Amniotic stem cell (primary cell): ENCODE measurements at places on chromosomes 3 and 15.

DNA sequence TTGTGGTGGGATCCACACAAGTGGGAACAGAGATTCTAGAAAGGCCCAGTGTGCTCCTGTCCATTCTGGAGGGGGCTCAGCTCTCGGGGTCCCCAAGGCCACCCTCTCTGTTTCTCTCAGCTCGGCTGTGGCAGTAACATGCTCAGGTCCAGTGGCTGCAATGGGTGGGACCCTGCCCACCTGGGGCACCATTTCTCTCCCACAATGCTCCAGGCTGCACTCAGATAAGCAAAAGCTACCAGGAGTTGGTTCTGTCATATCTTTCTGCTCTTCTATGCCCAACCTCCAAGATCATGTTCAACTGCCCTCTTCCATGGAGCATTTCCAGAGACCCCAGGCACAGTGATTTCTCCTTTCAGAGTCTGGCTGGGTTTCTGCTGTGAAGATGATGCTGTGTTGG, 40.8 kb downstream of the ITGA11 start:
- no peak for DNase-seq

- no peak for DNase-seq
Observed at GRCh38 chr3:191357909-191358308, 27.6 kb upstream of the UTS2B start.

GRCh38 chr3:18670759-18671158, 245.6 kb upstream of the SATB1 start:
- DNase-seq = no peak

- no peak for DNase-seq
Observed at GRCh38 chr3:162200836-162201235, 704.2 kb downstream of the OTOL1 start.

GRCh38 chr3:118447339-118447738, 587.3 kb downstream of the IGSF11 start:
- no peak for DNase-seq

GRCh38 chr3:144109944-144110343, 138.3 kb downstream of the DIPK2A start:
- no peak for DNase-seq

- peak; percentile 1 for DNase-seq
Observed at GRCh38 chr3:50299929-50300680, 900 bp upstream of the HYAL3 start.

- DNase-seq = no peak
Observed at GRCh38 chr3:177946936-177947335, 589.3 kb upstream of the KCNMB2 start.

GRCh38 chr3:49668861-49669260, 5.3 kb upstream of the APEH start:
- no peak for DNase-seq

DNA sequence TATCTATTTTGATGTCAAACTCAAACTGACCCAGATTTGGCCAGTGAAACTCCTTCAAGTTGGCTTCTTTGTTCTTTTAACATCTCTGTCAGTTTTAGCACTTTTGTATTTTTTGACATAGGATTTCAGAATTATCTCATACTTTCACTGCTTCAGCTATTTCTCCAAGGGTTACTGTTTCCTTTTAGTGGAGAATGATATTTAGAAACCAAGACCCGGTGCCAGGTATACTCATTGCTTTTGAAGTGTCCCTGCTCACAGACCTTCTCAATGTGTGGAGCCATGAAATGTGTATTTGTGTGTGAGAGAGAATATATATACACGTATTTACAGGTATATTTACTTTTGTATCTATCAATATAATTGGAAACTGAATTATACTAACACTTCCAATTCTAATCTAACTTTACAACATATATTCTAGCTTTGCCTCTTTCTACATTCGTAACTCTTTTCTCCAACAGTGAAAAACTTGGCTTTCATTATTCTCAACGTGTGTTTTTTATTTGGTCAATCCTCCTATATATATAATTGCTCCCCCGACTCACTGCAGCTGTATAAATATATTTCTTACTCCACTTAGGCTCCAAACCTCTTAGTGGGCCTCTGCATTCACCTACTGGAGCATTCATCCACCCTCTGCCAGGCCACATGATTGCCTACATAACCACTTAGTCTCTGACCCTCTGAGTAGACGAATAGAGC, 54.0 kb downstream of the OTOL1 start:
- DNase-seq = no peak

GRCh38 chr3:38224357-38224756, 41.3 kb upstream of the SLC22A13 start:
- no peak for DNase-seq

DNA sequence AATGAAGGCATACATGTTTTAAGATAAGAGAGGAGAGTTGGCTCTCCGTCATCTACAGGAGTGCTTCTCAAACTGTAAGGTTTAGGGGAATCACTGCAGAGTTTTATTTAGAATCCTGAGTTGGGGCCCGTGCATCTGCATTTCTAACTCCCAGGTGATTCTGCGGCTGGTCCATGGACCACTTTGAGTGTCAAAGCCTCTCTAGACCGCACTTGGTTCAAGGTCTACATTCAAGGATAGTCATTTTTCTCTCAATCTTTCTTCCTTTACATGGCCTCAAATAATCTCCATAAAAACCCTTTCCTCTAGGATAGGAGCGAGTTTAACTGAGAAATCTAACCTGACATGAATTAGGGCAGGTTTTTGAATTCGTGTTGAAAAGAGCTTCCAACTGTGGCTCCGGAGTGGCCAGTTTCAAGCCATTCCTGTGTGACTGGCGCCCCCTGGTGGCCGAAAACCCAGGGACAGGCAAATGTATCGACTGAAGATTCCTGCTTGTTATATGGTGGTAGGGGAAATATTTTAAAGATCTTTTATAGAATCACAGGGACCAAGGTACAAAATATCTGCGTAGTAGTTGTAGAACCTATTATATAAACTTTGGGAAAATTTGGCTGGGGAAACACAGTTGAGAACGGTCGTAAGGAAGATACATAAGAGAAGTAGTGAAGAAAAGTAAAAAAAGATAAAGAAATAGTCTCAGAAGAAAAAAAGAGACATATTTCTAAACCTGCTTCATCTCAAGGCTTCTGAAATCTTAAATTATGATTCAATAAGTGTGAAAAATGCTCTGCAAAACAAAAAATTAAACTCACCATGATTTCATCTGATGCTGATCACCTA, 11.9 kb downstream of the GABRR3 start:
- peak; percentile 45 for DNase-seq

DNA sequence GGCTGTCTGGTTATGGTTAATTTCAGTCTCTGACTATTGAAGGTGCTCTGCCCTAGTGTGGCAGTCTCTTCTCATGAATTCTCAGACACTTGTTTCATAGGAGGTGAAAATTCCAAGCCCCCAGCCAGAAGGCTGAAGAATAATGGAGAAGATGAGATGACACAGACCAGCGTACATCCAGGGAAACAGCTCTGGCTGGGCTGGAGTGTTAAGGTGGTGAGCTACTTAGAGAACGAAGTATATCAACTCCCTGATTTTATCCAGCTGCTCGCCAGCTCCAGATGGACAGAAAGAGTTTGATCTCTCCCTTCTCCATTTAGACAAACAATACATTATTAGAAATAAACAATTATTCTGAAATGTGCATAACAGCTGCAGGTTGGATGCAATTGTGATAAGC, 494.5 kb upstream of the RGMA start:
- DNase-seq = no peak

- no peak for DNase-seq
Observed at GRCh38 chr3:49081429-49081828, 12.4 kb downstream of the QRICH1 start.

GRCh38 chr3:136247436-136247835, 2.7 kb upstream of the PCCB start:
- DNase-seq = no peak

- no peak for DNase-seq
Observed at GRCh38 chr3:156862338-156862737, 36.2 kb downstream of the LEKR1 start.

GRCh38 chr15:62307551-62307950, 142.5 kb upstream of the C2CD4B start:
- DNase-seq = peak; percentile 44

- no peak for DNase-seq
Observed at GRCh38 chr15:91723959-91724358, 129.5 kb upstream of the SLCO3A1 start.

DNA sequence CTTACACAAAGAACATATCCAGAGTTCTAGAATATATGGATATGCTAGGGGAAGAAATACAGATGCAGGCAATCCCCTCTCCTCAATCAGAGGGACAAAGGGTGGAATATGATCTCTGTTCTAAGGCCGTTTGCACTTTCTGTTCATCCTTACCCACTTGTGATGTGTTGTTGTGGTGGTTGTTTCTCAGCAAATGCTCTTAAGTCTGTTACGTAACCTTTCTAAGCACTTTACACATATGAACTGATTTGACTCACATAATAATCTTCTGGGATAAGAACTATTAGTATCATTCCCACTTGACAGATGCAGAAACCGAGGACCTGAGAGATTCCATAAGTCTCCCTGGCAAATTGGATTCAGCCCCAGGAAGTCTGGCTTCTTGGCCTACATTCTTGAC, 40.5 kb downstream of the NGRN start:
- no peak for DNase-seq

DNA sequence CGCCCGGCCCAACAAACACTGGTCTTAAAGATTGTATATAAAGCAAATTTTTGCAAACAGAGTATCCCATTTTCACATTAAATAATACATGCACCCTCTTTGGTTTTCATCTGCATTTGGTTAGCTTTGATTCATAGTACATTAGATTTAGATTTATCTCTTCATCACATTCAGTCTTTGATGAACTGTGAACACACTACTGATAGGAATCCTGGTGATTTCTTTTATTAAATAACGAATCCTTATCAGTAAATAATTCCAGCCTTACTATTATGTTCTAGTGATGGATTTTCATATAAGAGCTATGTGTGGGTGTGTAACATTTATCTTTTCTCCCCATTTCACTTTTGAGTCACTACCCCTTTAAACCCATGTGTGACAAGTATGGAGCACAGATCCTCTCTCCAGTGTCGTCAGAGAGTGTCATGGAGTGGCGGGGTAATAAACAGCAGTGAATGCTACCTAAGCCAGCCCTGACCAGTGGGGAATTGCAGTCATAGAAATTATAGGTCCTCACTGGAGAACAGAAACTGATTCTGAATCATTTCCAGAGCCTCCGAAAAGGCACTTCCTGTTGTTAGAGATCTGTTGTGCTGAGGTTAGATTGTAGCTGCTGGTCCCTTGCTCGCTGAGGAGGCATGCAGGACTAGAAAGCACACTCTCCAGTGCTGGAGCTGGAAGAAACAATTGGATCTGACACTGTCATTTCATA, 22.0 kb downstream of the SLC7A14 start:
- no peak for DNase-seq

- DNase-seq = no peak
Observed at GRCh38 chr3:41200669-41201021, 1.3 kb downstream of the CTNNB1 start.

- no peak for DNase-seq
Observed at GRCh38 chr3:28139288-28139687, 102.1 kb upstream of the CMC1 start.

DNA sequence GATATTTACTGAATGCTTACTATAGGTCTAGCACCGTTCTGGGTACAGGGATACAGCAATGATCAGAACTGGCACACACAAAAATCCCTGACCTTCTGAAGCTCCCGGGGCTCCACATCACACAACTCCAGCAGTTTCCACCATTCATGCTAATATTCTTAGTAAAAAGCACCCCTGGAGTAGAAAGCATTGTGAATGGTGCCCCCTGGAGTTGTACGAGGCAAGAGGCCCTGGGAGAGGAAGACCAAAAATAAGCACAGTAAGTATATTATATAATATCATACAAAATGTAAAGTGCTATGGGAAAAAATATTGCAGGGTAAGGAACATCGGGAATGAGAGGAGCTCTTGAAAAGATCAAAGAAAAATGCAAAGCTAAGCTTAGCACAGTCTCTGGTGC, 790 bp upstream of the SRGAP3 start:
- DNase-seq = no peak

DNA sequence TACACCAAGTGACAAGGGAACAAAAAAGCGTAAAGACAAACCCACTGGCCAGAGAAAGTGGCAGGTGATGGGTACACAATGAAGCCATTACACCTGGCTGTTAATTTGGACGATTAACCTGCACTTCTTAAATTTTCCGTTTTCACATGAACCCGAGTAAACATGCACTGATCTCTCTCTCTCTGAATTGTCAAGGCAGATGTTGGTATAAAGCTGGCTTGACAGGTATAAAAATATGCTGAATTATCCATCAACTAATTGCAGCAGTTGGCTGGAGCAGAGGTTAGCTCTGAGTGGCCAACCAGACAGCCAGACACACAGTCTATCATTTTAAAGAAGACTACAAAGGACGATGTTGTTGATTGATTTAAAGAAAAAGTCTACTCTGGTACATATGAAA, 561.7 kb upstream of the ALCAM start:
- no peak for DNase-seq

- no peak for DNase-seq
Observed at GRCh38 chr3:136161516-136161915, 34.6 kb downstream of the MSL2 start.

- DNase-seq = no peak
Observed at GRCh38 chr3:134840459-134840858, 45.4 kb downstream of the EPHB1 start.

- no peak for DNase-seq
Observed at GRCh38 chr3:179921500-179921899, 115.2 kb downstream of the PEX5L start.

DNA sequence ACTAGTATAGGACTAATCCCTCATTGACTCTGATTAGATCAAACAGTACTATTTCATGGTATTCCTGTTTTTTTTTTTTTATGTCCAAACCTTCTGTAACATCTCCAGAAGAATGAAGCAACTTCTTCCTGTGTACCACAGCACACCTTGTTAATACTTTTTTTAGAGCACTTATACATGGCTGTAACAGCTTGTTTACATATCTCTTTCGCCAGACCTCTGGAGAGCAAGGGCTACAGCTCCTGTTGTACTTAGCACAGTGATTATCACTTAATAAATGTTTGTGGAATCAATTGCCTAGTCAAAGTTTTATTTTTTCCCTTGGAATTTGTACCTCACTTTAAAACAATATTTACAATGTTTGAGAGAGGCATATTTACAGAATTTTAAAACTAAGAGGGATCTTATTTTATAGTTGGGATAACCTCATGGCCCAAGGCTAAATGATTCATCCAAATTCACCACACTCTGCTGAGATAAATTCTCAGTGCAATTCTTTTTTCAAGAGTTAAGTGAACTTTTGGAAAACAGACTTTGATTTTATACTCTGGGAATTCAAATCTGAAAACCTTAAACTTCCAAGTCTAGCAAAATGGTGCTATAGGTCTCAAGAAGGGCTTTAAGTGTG, 9.2 kb upstream of the GATM start:
- no peak for DNase-seq

DNA sequence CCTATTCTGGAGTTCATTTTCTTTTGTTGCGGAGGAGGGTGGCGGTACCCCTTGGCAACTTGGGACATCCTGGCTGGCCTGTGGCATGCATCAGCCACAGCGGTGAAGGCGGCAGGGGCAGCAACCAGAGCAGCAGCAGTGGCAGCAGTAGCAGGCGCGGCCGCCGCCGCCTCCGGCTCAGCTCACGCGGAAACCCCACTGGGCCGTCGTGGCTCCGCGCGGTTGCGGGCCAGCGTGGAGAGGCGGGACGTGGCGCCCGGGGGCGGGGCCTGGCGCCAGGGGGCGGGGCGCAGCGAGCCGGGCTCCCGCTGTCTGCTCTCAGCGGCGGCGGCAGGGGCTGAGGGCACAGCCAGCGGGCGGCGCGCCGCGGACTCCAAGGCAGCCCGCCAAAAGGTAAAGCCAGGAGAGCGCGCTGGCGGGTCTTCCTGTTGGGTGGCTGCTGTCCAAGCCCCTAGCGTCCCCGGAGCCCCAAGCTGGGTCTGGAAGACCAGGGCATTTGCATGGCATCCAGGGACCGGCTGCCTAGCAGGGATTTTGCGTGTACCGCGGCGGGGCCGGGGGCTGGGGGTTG, 334.4 kb upstream of the THRB start:
- DNase-seq = no peak
